Activated gamma-delta T cell (primary cell): ENCODE measurements at places on chromosomes 1 and 21.

GRCh38 chr1:234940841-234941240 lies 187.8 kb downstream of the TOMM20 start:
- DNase-seq = no peak

GRCh38 chr1:201739080-201739479 lies 89.9 kb upstream of the IPO9 start:
- no peak for DNase-seq

DNA sequence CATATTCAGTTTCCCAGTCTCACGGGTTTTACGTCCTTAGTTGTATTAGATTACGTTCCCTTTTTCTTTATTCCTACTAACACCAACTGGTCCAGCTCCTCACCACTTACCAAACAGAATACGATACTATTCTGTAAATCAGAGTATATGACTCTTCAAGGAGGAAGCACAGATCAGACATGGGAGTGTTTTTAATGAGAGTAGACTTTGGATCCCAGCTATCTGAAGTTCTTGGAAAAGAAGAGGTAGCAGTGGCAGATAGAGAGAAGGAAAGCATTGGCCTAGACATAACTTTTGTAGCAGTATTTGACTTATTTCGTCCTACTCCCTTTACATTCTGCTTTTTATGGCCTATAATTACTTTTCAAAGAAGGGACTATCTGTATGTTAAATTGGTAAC lies 24.1 kb upstream of the PLA2G4A start:
- no peak for DNase-seq

DNA sequence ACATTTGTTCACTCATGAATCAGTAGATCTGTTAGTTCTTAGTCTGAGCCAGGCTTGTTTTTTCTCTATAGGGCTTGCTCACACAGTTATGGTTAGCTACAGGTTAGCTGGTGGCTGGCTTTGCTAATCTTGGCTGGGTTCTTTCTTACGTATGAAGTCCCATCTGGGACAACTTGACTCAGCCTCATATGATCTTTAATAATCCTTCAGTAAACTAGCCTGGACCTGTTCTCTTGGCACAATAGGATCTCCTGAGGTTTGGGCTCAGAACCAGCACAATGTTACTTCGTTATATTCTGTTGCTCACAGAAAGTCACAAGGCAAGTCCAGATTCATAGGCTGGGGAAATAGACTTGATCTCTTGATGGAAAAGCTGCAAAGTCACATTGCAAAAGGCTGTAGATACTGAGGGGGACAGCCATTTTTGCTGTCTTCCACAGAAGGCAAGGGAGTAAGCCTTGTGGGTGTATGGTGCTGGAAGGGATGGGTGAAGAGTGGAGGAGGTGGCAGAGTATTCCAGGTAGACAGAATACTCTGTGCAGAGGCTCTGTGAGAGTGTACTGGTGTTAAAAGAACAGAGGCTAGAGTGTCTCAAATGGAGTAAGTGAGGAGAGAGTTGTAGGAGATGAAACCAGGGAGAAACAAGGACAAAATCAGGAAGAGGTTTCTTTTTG lies 24.4 kb downstream of the EFCAB7 start:
- no peak for DNase-seq

GRCh38 chr1:8095584-8095983 lies 69.5 kb upstream of the ERRFI1 start:
- no peak for DNase-seq

- no peak for DNase-seq
Observed at GRCh38 chr1:48006264-48006663, 9.1 kb upstream of the TRABD2B start.

- DNase-seq = no peak
Observed at GRCh38 chr1:109040627-109040988, 1.3 kb downstream of the WDR47 start.

GRCh38 chr1:185154912-185155513 lies 1.7 kb downstream of the TRMT1L start:
- DNase-seq = no peak

- no peak for DNase-seq
Observed at GRCh38 chr1:33330361-33330890, 9.5 kb upstream of the A3GALT2 start.

GRCh38 chr1:97553971-97554370 lies 366.9 kb downstream of the DPYD start:
- no peak for DNase-seq

GRCh38 chr1:156214024-156214748 lies 1.4 kb downstream of the PMF1 start:
- DNase-seq = no peak

DNA sequence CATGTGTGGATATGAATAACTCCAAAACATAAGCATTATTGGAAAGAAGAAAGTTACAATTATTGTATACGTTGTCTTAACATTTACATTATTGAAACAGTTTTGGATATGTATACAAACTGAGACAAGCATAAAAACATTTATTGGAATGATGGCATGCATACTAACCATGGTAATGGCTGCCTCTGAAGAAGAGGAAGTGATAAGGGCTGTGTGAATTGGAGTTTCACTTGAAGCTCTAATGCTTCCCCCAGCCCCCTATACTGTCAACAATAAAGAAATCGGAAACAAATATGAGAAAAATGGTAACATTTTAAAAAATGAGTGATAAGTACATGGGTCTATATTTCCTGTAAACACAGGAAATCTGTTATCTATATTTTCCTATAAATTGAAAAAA lies 367.7 kb upstream of the DPYD start:
- no peak for DNase-seq

GRCh38 chr1:156905651-156906050 lies 12.1 kb downstream of the PEAR1 start:
- DNase-seq = no peak

DNA sequence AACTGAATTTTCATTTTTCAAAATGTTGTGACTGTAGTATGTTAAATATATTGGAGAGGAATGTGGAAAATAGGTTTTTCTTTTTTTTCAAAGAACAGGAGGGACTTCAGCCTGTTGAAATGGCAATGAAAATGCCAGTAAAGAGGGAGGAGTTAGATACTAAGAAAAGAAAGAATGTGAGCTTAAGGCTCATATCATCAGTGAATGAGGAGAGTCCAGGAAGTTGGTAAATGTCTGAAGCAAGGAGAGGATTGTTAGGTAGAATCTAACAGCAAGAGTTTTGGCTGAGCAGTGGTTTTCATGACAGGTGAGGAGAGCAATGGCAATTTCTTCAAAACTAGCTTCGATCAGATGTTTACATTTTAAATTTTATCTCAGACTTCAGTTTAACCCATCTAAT lies 43.0 kb downstream of the PLA2G4A start:
- DNase-seq = no peak

DNA sequence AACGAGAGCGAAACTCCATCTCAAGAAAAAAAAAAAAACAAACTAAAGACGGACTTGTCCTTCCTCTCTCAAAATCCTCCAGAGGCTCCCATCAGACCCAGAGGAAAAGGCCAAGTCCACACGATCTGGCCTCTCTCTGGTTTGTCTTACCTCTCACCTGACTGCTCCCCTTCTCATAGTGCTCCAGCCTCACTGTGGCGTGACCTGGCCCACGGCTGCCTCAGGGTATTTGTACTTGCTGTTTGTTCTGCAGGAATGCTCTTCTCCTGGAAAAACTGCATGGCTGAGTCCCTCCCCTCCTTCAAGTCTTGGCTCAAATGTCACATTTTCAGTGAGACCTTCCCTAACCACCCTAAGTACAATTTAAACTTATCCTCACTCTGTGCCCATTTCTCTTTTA lies 8.0 kb upstream of the BRWD1 start:
- DNase-seq = no peak

GRCh38 chr1:20107796-20108195 lies 11.5 kb downstream of the PLA2G2D start:
- no peak for DNase-seq

DNA sequence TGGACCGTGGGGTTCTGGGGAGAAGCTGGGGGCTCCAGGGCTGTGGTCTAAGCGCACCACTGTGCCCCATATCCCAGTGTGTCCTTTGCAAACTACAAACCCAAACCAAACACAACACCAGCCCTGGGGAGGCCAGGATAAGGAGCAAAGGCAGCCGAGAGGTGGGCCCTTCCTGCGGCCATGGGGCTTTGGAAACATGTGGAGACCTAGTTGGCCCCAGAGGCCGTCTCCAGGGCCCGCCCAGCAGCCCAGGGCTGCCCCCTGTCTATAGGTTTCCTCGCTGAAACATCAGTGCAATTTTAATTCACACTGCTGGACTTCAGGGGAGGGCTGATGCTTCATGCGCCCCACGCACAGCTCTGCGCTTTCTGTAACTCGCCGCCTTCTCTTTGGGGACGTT lies 61.3 kb downstream of the PRDM16 start:
- DNase-seq = no peak

DNA sequence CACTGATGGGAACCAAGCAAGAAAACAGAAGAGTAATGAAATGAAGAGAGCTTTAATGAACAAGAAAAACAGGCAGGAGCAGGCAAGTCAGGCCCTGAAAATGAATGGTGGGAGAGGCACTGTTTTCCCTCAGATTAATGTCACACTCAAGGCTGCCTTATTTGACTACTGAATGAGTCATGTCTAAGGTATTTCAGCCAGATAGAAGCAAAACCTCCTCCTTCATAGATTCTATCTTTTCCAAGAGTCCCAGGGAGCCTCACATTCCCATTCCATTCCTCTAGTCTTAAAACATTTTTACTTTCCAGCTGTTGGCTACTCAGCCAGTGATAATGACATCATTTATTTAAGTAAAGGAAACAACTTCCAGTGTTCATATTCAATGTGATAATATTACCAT lies 228.4 kb upstream of the NRIP1 start:
- DNase-seq = no peak

DNA sequence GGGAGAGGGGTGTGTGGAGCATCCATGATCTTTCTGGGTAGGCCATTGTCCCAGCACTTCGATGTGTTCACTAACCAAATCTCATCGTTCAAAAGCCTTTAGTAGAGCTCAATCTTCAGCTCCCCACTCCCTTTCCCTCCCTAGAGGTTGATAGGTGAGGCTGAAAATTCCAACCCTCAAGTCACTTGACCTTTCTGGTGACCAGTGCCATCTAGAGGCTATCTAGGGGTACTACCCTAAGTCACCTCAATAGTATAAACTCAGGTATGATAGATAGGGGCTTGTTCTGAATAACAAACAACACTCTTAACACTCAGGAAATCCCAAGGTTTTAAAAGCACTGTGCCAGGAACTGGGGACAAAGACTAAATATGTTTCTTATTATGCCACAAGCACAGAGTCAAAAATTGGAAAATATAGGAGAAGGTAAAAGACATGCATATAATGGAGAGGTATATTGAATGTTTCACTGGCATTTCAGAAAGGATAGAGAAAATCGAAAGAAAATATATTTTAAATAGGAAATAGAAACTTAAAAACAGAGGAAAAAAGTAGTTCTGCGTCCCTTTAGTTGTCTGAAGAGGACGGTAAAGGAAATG lies 42.9 kb upstream of the CD53 start:
- no peak for DNase-seq

DNA sequence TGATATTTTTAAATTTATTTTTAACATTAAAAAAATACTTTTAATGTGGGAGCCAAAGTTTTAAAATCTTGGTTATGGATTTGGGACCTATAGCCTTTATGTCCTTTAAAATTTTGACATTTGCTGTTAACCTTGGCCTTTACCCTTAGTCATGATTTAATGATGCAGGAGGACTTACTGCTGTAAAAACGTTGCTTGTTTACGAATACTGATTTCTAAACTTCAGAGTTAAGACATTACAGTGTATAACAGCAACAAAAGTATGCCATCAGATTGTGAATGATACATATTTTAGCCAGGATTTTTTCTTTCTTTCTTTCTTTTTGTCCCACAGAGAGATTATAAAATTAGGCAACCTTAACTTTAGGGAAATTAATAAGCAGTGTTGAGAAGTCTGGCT lies 8.9 kb downstream of the RBM15 start:
- DNase-seq = no peak

DNA sequence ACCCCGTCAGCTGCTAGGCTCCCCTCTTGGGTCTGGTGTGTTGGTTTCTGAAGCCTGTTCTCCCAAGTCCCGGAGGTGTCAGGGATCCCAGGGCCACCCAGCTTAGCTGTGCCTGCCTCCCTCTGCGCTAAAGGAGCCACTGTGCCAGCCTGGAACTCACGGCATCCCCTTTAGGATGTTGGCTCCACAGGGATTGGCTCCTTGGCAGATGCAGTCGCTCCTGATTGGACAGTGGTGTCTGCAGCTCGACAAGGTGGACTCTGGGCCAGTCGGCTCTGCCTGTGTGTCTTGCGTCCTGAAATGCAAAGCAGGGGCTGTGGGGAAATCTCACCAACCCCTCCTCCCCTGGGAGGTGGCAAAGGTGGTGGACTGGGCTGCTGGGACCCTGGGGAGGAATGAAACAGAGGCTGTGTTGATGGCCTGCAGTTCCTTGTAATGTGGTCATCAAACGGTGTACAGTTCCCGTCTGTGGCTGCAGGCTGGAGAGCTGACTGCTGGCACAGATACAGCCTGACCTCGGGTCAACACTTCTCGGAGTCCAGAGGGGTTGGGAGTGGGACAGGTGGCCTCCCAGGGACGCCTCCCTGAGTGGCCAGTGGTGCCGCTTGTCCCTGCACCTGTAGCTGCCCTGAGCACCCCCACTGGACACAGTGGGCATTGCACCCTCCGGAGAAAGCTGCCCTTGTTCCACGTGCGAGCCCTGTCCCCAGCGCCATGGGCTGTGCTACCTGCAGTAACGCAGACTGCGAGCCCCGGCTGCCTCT lies 11.5 kb upstream of the KCNAB2 start:
- DNase-seq = no peak

DNA sequence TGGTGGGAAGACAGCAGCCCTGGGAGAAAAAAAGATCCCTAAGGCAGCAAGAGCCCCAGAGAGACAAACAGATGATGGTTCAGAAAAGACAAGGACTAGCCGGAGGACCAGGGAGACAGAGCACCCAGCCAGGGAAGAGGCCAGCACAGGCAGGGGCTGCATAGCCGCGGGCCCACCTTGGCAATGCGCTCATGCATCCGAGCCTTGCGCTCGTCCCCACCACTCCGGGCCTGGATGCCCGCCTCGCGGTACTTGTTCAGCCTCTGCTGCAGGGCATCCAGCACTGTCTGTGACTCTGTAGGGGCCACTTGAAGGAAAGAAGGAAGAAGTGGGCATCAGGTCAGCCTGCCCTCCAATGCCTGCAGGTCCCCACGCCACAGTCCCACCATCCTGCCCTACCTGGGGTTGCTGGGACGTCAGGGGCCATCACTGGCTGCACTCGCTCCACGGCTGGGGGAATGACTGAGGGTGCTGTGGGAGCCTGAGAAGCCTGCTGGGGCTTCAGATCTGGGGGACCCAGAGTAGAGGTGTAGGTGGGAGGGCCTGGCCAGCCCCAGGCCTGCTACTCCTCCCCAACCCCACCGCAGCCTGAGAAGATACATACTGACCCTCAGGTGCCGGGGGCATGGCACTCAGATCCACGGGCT lies 7.0 kb downstream of the CC2D1B start:
- no peak for DNase-seq

DNA sequence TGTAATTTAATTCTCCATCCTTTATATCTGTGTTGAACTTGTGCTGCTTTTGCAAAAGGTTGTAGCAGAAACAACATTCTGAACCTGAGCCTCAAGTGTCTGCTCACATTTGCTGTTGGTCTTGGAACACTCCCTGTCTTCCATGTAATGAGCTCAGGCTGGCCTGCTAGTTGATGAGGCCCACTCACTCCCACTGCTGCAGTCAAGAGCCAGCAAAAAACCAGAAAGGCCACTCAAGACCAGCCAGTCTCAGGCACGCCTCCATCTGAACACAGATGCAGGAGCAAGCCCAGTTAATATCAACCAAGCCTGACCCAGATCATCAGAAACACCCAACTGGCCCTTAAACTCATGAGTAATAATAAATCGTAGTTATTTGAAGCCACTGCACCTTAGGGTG lies 342.2 kb upstream of the NFIA start:
- DNase-seq = no peak
